IMR-90 (cell line): ENCODE measurements at places on chromosomes 16 and 17. TPM values are rescaled to one million over a fixed set of nuclear protein-coding genes. Genes with fewer than 3 reads are reported as not detected.

Gene ENO3
- 1.4 TPM in 2 replicates for total RNA-seq

GRCh38 chr17:59465949-59466307 is 99.5 kb upstream of the DHX40 start:
- no peak overlapping the region for H3K27ac ChIP-seq
- H3K4me1 ChIP-seq: no peaks in the 10 kb centered on the region
- no peak for DNase-seq
- no peak overlapping the region for H3K4me3 ChIP-seq
- H3K36me3 ChIP-seq: no peaks in the 10 kb centered on the region

- H3K27me3 ChIP-seq: no peaks in the 10 kb centered on the region
- H3K4me1 ChIP-seq: peaks cover 3% of the 10 kb centered on the region; the same call in 1 of the 2 replicates
- DNase-seq: peak; percentile 70
- H3K27ac ChIP-seq: peak overlapping the region; percentile 38; the same call in 1 of the 2 replicates
- H3K4me3 ChIP-seq: peak overlapping the region; percentile 48
Measured at GRCh38 chr17:44779211-44780025, 20.6 kb downstream of the ADAM11 start.

DNA sequence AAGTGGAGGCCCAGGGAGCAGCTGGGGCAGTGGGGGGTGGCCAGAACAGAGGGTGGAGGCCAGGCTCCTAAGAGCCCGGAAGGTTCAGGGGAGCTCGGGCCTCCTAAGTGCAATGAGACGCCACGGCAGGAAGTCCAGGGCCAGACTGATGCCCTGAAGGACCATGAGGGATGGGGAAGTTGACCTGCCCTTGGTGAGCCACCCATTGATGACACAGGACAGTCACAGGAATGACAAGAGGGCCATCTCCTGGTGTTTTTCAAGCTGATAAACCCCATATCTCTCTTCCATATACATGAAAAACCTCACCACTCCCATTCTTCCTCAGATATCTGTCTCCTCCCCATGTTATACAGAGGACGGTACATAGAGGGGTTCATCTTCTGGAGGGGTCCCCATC is 5.8 kb upstream of the MRPL58 start:
- H3K27ac ChIP-seq: no peak overlapping the region
- no peaks in the 10 kb centered on the region for H3K27me3 ChIP-seq
- no peak overlapping the region for H3K4me3 ChIP-seq

DNA sequence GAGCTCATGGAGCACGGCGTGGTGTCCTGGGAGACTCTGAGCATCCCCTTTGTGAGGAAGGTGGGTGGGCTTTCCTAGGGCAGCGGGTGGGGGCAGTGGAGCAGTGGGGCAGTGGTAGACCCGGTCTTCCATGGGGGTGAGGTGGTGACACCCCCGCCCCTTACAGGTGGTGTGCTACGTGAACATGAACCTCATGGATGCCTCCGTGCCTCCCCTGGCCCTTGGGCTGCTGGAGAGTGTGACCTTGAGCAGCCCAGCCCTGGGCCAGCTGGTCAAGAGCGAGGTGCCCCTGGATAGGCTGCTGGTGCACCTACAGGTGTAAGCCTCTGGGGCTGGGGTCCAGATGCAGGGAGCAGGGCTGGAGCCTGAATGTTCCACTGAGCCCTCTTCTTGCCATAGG is 1.6 kb downstream of the ELMO3 start:
- no peak for DNase-seq
- H3K4me1 ChIP-seq: no peaks in the 10 kb centered on the region
- H3K4me3 ChIP-seq: no peak overlapping the region
- H3K27me3 ChIP-seq: no peaks in the 10 kb centered on the region
- H3K27ac ChIP-seq: no peak overlapping the region

DNA sequence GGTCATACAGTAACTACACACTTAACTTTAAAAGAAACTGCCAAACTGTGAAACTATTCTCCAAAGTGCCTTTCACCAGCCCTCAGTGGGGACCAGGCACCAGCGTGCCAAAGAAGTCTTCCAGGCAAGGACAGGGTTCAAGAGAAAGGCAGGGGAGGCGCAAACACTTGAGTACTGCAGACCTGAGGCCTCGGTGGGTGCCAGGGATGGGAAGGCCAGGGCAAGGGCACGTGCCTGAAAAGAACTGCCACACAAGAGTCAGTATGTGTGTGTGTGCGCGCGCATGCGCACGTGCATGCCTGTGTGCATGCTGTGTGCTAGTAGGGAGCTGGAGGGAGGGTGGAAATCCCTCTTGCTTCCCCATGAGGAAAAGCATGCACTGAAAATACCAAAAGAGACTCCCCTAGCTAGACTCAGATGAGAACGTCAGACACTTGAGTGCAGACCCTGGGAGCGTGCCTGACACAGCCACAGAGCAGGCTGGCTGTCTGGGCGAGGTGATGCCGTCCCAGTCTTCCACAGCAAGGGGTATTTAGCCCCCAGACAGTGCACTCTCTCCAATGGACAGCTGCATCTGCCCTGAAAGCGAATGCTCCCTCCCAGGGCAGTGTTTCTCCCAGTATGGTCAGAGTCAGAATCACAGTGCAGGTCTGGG is 40.1 kb upstream of the GSG1L start:
- no peak for DNase-seq
- no peaks in the 10 kb centered on the region for H3K27me3 ChIP-seq
- H3K4me1 ChIP-seq: no peaks in the 10 kb centered on the region
- H3K4me3 ChIP-seq: no peak overlapping the region

DNA sequence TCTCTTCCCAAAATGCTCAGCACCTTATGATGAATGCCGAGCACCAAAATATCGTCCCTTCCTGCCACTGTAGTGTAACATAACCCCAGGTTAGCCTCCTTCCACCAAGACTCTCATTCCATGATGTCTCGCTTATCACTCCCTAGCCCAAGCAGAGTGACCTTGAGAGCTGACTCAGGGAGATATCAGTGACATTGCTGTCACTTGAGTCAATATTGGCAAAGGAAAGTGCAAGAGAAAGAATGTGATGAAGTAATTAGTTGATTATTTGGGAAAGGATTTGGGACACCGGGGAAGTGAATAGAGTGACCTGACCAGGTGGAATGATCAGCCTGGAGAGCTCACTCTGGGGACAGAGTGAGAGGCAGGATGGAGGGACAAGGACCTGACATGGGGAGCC is 2.6 kb upstream of the ANKFN1 start:
- H3K27me3 ChIP-seq: no peaks in the 10 kb centered on the region
- H3K4me3 ChIP-seq: no peak overlapping the region
- no peak overlapping the region for H3K27ac ChIP-seq
- H3K36me3 ChIP-seq: no peaks in the 10 kb centered on the region

DNA sequence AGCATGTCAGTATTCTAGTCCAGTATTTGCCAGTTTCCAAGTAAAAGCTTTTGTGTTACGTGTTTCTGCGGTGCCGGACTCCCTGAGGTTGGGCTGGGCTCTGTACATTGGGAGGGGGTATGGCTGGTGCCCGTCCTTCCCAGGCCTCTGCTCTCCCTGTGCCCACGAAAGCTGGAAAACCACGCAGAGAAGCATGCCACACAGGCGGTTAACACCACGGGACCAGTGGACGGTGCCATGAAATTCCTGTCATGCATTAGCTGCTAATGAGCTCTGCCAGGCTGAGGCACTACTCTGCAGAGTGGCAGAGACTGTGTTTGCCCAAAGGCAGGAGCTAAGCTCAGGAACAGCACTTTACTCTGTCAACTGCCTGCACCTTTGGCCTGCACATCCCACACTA is 8.1 kb downstream of the SMIM5 start:
- no peak overlapping the region for H3K4me3 ChIP-seq
- H3K4me1 ChIP-seq: no peaks in the 10 kb centered on the region
- DNase-seq: no peak
